HTR-8/SVneo (cell line): ENCODE measurements at places on chromosomes 12 and 14.

DNA sequence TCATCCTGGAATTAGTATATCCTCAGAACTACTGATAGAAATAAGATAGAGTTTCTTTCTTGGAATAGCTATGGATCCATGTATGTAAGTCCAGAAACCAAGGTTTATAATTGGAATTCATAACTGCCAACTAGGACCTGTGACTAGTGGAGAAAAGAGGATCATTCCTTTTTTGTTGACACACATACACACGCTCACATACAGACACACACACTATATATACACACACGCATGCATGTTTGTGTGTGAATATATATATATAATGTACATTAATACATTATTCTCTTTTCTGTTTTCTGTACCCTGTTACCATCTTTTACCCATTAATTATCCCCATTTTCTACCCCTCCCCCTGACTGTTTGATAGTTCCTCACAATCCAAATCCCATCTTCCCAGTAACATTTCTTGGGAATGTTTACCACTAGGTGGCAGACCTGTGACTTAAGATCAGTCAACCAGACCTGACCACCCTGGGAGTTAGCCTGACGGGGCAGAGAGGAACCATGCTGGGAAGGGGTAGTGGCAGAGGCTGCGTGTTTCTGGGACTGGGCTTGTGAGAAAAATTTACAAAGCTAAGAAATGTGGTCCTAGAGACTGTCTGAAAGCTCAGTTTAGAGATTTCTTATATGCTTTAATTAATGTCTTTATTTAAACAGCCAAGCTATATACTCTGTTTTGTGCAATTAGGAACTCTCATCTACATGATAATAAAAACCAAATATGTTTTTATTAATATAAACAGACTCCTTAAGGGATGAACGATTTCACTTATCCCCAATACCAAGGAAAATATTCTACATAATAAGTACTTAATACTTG lies 308.0 kb downstream of the PPFIA2 start:
- peak; percentile 13 for DNase-seq

GRCh38 chr12:46244997-46245396 lies 23.8 kb downstream of the SLC38A1 start:
- no peak for DNase-seq

GRCh38 chr12:19483727-19484126 lies 44.4 kb downstream of the AEBP2 start:
- DNase-seq: no peak

GRCh38 chr12:64587447-64587846 lies 22.8 kb upstream of the RASSF3 start:
- DNase-seq: no peak

- no peak for DNase-seq
These were observed 564 bp upstream of the THTPA start for GRCh38 chr14:23555533-23555881.

- DNase-seq: peak; percentile 19
These were observed 62.0 kb upstream of the SCN8A start for GRCh38 chr12:51528852-51529650.
